ENCODE measurements at places on chromosomes 13 and 19.
A peak's percentile ranks its signal among the peaks of the same experiment; 100 is the strongest.

DNA sequence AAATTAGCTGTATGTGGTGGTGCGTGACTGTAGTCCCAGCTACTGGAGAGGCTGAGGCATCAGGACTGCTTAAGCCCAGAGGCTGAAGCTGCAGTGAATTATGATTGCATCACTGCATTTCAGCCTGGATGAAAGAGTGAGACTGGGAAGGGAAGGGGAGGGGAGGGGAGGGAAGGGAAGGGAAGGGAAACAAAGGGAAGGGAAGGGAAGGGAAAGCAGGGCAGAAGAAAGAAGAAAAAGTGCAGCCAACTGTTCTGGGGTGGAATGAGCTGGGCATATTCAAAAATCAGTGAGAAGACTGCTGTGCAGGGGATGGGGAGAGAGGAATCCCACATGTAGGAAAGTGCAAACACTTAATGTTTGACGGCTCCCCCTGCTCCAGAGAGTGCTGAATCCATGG, 905.5 kb downstream of the UQCRFS1 start:
- DNase-seq = peak; percentile 20

- DNase-seq = no peak
Measured at GRCh38 chr13:48770372-48770771, 116.6 kb downstream of the CYSLTR2 start.

GRCh38 chr13:111074826-111075225, 40.3 kb upstream of the ARHGEF7 start:
- no peak for DNase-seq

- DNase-seq = no peak
Measured at GRCh38 chr19:46603195-46603637, 2.1 kb downstream of the CALM3 start.

DNA sequence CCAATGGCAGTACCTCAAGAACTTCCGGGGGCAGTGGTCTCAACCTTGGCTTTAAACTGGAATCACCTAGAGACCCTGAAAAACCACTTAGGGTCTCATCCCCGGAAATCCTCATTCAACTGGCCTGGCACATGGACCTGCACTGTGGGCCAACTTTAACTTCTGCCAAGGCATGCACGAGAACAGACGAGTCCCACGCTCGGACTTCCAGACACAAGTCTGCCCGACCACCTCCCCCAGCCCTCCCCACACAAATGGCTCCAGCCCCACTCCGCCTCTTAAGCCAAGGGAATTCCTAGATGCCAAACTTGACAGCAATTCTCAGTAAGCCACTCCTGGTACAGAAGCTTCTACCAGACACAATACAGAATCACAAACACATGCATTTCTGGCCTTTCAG, 114.0 kb downstream of the STK24 start:
- DNase-seq = no peak

DNA sequence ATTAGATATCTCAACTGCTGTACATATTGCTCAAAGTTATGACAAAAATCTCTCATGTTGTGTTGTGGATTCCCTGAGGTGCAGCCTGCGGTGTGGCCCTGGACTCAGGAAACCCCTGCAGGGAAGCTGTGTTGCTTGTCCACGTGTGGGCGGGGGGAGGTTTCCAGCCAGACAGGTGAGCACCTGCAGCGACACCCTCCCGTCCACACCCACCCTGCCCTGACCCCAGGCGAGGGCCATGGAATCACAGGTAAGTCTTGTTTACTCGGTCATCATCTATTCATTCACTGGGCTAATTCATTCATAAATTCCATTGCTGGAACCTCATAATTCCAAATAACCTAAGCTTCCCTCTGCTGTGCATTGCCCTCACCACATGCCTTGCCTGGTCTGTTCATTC, 14.1 kb downstream of the PLPP2 start:
- no peak for DNase-seq

DNA sequence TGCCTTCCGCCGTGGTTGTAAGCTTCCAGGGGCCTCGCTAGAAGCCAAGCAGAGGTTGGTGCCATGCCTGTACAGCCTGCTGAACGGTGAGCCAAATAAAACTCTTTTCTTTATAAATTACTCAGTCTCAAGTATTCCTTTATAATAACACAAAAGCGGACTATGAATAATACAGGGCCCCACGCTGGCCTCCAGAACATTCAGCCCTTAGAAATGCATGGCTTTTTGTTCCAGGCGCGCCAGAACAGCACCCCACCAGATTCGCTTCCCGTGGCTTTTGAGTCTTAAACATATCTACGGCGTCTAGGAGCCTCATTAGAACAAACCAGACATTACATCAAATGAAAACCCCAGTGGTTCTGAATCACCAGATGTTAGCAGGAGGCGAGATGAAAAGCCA, 75.1 kb downstream of the SLC15A1 start:
- peak; percentile 96 for DNase-seq

DNA sequence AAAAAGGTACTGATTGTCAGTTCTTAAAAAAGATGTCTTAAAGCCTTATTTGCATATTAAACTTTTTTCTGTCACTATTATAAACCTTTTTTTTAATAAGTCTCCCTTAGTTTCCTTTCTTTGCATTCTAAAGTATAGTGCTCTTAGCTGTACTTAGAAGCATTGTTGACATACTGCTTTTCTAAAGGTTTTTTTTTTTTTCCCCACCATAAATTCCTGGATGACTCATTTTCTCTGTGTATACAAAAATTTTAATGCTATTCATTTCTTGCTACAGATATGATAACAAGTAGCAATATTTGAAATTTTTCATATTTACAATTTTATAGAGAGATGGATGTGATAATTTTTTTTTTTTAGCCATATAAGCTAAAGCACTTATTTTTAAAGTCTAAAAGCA, 43.5 kb downstream of the METTL21C start:
- DNase-seq = peak; percentile 3

DNA sequence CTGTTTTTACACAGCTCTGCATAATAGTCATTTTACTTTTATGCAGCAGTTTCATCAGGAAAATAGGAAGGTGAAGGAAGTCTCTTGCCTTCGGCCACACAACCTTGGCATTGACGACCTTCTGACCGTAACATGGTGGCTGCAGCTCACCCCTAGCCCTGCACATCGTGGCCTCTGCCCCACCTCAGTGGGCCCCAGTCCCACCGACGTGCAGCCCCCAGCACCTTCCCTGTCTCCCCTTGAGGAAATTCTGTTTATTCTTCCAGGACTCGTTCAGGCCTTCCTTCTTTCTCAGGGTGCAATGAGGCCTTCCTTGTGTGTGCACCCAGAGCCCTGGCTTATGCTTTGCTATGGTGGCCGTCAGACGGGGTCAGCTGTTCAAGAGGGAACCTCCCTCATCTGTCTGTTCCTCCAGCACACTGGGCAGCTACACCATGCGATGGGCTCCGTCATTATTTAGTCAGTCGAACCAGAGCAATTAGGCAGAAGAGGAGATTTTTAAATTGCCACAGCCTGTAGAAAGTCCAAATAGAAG, 33.3 kb downstream of the TMEM255B start:
- DNase-seq = no peak

- no peak for DNase-seq
Measured at GRCh38 chr13:33208290-33209220, 77.0 kb downstream of the STARD13 start.

DNA sequence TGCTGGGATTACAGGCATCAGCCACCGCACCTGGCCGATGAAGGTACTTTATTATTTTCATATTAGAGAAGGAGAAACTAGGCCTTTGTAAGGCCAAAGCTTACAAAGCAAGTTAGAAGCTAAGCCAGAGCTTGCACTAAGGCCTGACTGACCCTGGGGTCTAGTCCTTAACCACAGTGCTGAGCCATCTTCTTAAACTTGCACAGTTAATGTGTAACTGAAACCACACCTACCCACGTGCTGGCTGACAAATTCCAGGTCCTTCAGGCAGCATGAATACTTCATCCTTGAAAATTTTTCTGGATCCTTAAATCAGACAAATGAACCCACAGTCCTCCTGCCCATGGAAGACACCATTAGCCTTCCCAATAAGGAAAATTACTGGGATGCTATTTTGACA, 880.6 kb downstream of the UQCRFS1 start:
- DNase-seq = no peak

GRCh38 chr13:74708629-74709028, 574.4 kb upstream of the KLF12 start:
- no peak for DNase-seq

DNA sequence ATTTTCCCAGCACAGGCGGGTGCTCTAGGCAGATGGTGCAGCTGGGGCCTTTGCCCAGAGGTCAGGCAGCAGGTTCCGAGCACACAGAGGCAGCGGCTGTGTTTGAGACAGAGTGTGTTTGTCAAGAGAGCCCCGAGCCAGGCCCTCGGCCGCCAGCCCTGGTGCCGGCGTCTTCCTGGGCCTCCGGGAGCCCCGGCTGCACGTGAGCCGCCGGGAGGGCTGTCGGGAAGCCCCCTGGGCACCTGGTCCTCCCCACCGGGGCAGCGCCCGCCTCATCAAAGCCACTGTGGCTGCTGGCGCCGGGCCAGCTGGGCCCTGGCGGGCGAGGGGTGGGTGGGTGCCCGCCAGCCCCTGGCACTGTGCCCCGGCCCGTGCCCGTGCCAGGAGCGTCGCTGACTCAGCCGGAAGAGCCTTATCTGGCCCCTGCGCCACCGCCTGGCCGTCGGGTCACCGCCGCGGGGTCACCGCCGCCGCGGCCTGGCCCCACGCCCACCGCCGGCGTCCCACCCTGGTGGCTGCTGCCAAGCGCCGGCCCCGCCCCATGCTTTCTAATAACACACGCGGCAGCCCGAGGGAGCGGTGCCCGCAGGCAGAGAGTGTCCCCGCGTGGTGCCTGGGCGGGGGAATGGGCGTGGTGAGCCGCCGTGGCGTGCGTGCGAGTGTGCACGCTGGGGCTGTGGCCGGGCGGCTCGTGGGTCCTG, 14.9 kb downstream of the ARID3A start:
- DNase-seq = no peak

DNA sequence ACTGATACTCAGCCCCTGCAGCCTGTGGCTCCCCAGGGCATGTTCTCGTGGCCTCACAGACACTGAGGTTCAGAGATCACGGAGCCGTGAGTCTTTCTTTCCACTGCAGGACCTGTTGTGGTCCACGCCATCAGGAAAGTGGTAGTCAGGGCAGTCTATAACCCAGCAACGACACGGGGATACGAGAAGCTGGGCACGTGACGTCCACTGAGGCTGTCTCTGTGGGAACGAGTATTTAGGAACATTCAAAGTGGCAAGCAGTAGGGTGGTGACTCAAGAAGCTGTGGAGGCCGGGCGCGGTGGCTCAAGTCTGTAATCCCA, 29.6 kb upstream of the CCNE1 start:
- DNase-seq = no peak

DNA sequence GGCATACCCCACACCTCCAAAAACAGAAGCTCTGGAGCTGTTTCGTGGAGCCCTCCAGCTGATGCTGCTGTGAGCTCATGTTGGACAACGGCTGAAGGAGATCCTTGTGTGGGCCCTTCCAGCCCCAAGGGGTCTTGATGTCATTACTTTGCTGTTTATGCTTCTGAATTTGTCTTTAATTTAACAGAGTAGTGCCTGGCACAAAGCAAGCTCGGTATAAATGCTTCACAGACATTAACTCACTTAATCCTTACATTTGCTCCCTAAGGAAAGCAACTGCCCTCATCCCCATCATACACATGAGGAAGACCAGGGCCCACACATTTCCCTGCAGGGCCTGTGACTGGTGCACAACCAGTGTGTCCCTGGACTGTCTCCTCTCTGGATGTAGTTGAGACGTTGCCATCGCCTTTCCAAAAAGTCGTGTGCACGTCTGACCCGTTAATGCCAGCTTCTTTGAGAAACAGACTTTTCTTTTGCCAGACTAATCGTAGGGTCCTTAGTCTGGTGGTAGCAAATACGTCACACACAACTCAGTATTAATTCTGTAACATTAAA, 7.6 kb downstream of the COL4A1 start:
- DNase-seq = no peak

DNA sequence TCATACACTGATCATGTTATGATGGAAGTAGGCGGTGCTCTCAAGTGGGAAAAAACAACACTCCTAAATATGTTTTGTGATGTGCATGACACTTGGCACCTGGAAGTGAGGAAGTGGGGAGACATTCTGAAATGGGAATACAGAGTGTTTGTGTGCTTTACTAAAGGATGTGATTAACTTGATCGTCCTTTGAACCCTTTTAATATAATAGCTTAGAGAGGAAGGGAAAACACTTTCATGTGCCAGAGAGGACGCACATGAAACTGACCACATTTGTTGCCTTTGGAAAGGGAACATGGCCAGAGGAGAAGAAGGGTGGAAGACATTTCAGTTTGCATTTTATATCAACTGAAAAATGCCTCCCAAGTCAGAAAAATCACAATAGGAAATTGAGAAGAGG, 31.4 kb downstream of the SMAD9 start:
- peak; percentile 18 for DNase-seq

DNA sequence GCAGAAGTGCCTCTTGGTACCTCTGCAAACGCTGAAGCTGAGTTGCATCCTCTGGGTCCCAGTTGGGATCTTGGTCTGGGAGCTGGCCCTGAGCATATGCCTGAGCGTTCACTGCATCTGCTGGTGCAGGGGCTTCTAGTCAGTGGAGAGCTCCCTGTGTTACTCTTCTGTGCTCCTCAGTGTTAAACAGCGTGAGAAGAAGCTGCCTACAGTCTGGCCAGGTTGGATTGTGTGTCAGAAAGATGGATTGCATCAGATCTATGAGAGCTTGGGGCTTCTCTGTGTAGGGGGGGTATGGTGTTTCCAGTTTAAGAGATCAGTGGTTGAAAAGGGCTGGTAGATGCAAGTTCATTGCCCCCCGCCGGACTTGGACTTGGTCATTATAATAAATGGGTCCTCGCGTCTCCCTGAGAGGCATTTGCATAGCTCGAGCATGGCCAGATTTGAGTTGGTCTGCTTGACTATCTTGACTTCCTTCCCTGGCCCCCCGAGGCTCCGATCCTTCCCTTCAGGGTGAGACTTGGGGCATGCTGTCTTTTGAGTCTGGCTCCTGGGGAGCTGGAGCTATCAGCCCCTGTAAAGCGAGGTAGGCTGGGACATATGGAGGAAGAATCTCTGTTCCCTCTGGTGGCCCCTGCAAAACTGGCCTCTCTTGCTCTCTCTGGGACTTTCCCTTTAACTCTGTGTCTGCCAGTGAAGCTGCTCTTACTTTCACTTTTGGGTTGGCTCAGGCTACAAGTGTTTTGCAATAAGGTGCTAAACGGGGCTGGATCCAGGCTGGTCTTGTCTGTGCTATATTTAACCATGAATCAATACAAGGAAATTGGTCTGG, 52.9 kb downstream of the OR10H4 start:
- DNase-seq = no peak

- DNase-seq = no peak
Measured at GRCh38 chr19:37217480-37217774, 587 bp upstream of the ZNF383 start.

GRCh38 chr13:94182185-94182761, 297.2 kb downstream of the DCT start:
- no peak for DNase-seq

GRCh38 chr13:85099245-85099644, 700.0 kb downstream of the SLITRK6 start:
- no peak for DNase-seq

- DNase-seq = no peak
Measured at GRCh38 chr19:33673996-33674625, 52.4 kb downstream of the CHST8 start.

DNA sequence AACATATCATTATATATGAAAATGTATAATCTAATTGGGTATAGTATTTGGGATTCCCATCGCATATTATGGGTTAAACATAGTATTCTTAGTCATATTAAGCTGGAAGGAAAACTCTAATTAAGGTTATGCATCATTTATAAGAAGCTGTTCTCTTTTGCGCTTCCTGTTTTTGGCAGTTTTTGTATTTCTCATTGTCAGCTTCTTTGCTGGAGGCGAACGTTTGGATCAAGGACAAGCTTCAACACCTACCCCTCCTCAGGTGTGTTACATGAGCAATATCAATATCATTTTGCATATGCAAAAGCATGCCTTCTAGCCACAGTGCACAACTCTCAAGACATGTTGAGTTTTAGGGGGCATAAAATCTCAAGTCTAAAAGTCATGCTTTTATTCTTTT, 439.8 kb downstream of the TDRD3 start:
- no peak for DNase-seq

Data from astrocyte of the cerebellum (primary cell).